Common myeloid progenitor, CD34-positive (primary cell): ENCODE measurements at places on chromosomes 3 and 15.
A peak's percentile ranks its signal among the peaks of the same experiment; 100 is the strongest.

GRCh38 chr15:60814062-60814461 is 335.1 kb upstream of the ICE2 start:
- DNase-seq, result no peak
- H3K27me3 ChIP-seq, result no peaks in the 10 kb centered on the region
- no peaks in the 10 kb centered on the region for H3K36me3 ChIP-seq
- no peak overlapping the region for H3K4me3 ChIP-seq
- no peak overlapping the region for H3K27ac ChIP-seq

DNA sequence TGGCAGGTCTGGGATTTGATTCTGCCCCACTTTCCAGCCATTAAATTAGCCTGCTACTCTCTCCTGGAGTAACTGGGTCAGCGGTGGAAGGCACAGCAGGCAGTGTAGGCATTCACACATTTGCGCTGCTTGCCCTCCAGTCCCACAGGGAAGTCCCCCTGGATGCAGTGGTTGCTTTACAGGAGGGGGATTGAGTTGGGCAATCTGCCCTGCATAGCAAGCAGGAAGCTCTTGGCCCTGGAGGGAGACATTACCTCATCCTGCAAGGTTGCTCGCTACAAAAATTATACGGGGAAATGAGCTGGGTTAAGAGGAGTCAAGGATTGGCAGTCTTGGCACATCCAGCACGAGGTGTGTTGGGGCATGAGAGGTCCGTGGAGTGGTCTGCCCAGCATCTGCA is 14.8 kb downstream of the MCM2 start:
- H3K27ac ChIP-seq, result no peak overlapping the region
- DNase-seq, result no peak
- no peaks in the 10 kb centered on the region for H3K27me3 ChIP-seq
- no peak overlapping the region for H3K4me3 ChIP-seq

- DNase-seq, result peak; percentile 43
- no peaks in the 10 kb centered on the region for H3K36me3 ChIP-seq
- peaks cover 8% of the 10 kb centered on the region for H3K4me1 ChIP-seq
- no peak overlapping the region for H3K4me3 ChIP-seq
These were observed 36.6 kb downstream of the OXSM start for GRCh38 chr3:25826510-25826909.

- H3K27me3 ChIP-seq, result no peaks in the 10 kb centered on the region
- peaks cover 13% of the 10 kb centered on the region for H3K4me1 ChIP-seq
These were observed 3.5 kb downstream of the PLA1A start for GRCh38 chr3:119601154-119601553.

DNA sequence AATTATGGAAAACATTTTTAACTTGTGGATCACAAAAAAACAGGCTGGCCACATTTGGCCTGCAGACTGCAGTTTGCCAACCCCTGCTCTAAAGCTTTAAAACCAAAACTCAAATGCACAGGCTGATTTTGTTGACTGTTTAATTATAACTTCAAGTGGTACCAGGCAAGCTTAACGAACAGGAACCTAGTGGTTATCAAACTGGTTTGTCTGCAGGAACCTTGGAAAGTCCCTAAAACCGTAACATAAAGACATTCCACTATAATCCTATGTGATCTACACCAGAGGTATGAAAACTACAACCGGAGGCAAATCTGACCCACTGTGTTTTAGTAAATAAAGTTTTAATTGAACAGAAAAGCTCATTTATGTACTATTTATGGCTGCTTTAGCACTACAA is 52.4 kb downstream of the TBL1XR1 start:
- H3K27me3 ChIP-seq, result no peaks in the 10 kb centered on the region
- H3K36me3 ChIP-seq, result peaks cover 15% of the 10 kb centered on the region
- H3K4me1 ChIP-seq, result peaks cover 49% of the 10 kb centered on the region
- peak overlapping the region; percentile 51 for H3K4me3 ChIP-seq
